Activated CD8-positive, alpha-beta memory T cell treated with anti-CD3 and anti-CD28 coated beads for 4 hours (primary cell): ENCODE measurements at places on chromosomes 4 and X.

- DNase-seq, result no peak
Measured at GRCh38 chr4:114658179-114658578, 59.6 kb downstream of the UGT8 start.

DNA sequence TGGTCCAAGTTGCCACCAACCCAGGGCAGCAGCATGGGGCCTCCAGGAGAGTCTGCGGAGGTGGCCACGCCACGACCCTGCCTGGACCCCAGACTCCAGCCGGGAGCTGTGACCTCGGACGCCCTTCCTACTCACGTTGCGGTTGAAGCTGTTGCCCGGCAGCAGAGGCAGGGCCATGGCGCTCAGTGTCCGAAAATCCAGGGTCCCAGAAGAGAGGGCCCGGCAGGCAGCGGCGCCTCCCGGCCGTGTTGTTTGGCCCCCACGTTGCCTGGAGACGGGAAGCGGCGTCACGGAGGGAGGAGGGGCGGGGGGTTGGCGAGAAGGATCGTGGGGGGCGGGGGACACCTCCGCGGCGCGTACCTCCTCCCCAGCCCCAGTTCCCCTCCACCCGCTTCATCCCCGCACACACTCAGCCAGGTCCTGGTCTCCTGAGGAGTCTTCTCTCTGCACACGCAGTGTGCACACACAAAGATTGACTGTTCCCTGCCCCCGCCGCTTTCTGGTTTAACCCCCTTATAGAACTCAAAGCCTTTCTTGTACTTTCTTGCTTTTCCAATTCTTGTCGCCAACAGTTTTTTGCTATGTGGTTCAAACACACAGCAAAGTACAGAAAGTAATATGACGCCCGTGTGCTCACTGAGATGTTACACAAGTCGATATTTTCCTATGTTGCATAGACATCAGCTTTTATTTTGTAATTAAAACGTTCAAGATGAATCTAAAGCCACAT lies at the start of gene EFHC2:
Gene EFHC2, minus strand, starts transcription at position 261 of the 730 bp plus-strand sequence. Its CDS starts 84 bp downstream, at position 177.
- peak; percentile 6 for DNase-seq

DNA sequence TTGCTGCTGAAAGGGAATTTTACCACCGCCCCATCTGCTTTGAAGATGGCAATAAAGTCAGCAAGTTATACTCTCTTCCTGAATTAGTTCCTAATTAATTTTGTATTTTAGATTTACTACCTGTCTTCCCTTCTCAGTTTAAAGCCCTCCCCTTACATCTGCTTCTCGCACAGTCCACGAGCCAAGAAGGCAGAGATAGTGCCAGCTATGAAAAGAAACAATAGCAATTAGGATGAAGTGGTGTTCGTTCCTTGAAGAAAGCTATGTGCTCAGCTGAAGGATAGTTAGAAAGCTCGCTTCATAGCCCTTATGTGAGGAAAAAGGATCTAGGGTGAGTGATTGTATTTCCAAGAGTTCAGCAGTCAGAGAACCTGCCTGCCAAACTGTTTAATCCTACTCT lies 1678.8 kb upstream of the TENM3 start:
- DNase-seq, result no peak

- DNase-seq, result no peak
Measured at GRCh38 chrX:133370696-133371275, 44.5 kb downstream of the GPC4 start.

- DNase-seq, result no peak
Measured at GRCh38 chrX:2373615-2374014, 127.2 kb downstream of the DHRSX start.

DNA sequence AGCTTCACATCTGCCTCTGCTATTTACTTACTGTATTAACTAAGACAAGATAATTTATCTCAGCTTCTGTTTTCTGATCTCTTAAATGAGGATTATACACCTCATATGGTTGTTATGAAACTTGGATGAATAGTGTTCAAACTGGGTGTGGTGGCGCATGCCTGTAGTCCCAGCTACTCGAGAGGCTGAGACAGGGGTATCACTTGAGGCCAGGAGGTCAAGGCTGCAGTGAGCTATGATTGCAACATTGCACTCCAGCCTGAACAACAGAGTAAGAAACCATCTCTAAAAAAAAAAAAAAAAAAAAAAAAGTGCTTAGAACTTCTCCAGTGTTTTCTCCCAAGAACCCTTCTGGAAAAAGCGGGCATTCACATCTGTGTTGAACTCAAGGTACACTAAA lies 19.8 kb upstream of the KLF3 start:
- DNase-seq, result no peak

GRCh38 chr4:37795581-37796195 lies 30.8 kb upstream of the PGM2 start:
- no peak for DNase-seq

DNA sequence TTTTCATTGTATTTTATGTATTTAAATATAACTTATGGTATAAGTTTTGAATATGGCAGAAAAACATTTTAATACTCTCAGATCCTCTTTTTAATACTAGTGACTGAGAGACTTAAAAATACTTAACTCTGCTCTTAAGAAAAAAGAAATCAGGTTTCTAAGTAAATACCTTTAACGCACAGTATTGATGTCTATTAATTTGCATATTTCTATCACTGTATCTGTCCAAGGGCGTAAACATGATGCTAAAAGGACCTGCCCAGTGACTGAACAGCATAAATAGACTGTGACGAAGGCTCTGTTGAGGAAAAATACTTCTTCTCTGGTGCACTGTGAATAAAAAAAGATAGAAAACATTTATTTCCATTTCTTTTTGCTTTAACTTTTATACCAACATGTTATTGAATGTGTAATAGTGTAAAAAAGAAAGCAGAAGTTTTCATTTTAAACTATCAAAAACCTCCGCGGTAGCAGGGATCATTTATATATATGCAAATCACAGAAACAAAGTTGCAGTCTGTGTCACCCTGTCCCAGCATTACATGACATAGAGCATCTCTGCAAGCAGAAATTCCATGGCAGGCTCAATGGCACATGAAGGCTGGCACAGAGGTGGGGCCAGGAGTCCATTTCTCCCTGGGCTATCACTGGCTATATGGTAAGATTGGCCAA lies 75.4 kb downstream of the ZAR1 start:
- DNase-seq, result no peak

GRCh38 chr4:74181219-74181618 lies 23.3 kb downstream of the MTHFD2L start:
- no peak for DNase-seq
